Activated CD4-positive, alpha-beta T cell treated with anti-CD3 and anti-CD28 coated beads, Interleukin-2, amount 50 U/mL, for 16 hours (primary cell): ENCODE measurements at places on chromosomes 1 and 21.

DNA sequence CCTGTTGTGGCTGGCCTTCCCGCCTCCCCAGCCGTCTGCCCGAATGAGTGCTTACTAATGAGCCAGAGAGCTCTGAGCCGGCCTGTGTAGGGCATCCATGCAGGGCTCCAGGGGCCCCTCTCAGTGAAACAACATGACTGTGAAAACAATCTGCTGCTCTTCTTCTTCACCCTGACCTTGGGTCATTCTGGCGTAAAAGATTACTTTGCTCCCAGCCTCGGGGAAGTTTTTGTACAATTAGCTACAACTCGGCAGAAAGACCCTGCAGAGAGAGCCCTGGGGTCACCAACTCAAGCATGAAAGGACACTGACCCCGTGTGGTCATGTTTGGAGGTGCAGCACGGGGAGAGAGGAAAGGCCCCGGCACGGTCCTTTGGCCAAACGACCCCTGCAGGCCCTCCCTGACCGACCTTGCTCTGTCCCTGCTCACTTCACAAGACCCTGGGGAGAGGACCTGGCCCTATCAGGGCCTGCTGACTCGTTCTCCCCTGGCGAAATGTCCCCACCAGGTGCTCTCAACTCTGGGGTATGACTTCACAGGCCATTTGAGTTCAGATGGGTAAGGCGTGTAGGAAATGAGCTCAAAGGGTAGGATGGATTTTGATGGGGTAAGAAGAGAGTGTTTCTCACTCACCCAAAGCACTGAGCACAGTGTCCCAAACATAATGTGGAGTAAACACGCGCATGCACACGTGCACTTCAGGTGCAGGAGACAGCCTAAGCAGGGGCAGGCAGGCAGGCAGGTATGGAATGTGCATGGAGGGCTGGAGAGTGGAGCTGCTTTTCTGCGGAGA is 22.9 kb upstream of the FAM20B start:
- DNase-seq, result peak; percentile 61

- peak; percentile 67 for DNase-seq
Observed at GRCh38 chr1:212712451-212713303, 13.0 kb upstream of the BATF3 start.

GRCh38 chr1:14944471-14944985 is 209.0 kb upstream of the TMEM51 start:
- no peak for DNase-seq

DNA sequence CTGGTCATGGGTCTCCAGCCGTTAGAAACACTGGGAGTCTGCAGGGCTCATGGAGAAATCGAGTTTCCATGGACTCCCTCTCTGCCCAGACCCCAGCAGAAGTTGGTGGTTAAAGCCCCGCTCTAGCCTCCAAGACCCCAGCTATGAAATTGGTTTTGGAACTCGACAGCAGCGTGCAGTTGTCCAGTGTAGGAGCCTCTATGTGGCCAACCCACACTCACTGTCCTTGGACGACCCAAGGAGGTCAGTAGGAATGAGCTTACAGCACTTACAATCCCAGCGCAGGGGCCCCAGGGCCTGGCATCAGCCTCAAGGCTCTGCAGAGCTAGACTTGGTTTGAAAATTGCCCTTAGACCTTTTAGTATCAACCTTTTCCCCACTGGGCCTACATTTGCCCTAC is 3.2 kb upstream of the PRDM16 start:
- no peak for DNase-seq
